ENCODE measurements at places on chromosomes 11 and 22. TPM values are rescaled to one million over a fixed set of nuclear protein-coding genes. Genes with fewer than 3 reads are reported as not detected.

The NRIP3 gene
- total RNA-seq: 1.1 TPM

The ART1 gene
- not detected for total RNA-seq

The OR8U1 gene
- not detected for total RNA-seq

The CWC15 gene
- total RNA-seq: 54.2 TPM

The HTR3B gene
- total RNA-seq: not detected

The LUZP2 gene
- total RNA-seq: 0.15 TPM

The SCN2B gene
- total RNA-seq: not detected

The UBQLN3 gene
- total RNA-seq: not detected

The OR52A1 gene
- total RNA-seq: not detected

The ABTB2 gene
- total RNA-seq: 12.7 TPM

The RFPL2 gene
- total RNA-seq: not detected

The KRTAP5-10 gene
- not detected for total RNA-seq

The SCGB1A1 gene
- not detected for total RNA-seq

The NF2 gene
- total RNA-seq: 73.2 TPM

The CLDN5 gene
- total RNA-seq: not detected

The SHANK2 gene
- total RNA-seq: 50.5 TPM

The OR10D3 gene
- total RNA-seq: not detected

The TNNT3 gene
- 0.60 TPM for total RNA-seq

The HTATIP2 gene
- 180 TPM for total RNA-seq

The PRODH gene
- total RNA-seq: 4.3 TPM

The CSF2RB gene
- total RNA-seq: not detected
